ENCODE measurements at places on chromosomes 12 and 14.

- DNase-seq = no peak
Observed at GRCh38 chr12:11902525-11902875, 168.2 kb upstream of the BCL2L14 start.

DNA sequence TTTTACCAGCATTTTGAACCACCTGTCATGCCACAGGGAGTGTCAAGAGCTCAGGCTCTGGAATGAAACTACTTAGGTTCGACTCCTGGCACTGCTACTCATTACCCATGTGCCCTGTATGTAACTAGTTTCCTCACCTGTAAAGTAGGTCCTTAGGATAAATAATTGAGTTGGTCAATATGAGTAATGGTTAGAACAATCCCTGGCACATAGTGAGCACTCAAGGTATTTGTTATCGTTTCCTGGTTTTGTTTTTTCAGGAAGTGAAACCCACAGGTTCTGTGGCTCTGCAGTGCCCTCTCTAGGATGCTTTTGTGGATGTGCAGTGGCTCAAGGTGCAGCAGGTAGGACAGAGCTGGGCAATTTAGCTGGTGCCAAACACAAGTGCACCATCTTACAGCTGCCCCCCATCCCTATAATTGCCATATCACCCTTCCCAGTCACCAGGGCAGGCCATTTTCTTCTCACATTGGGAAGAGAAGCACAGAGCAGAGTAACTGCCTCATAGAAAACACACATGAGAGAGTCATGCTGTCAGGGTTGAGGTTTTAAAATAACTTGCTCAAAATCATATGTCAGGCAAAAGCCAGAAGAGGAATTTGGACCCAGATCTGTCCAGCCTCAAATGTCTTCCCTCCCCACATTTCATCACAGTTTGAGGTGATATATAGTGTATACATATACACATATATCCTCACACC, 297.5 kb downstream of the RPAP3 start:
- DNase-seq = no peak

- no peak for DNase-seq
Observed at GRCh38 chr14:94395888-94396574, 7.6 kb upstream of the SERPINA1 start.

GRCh38 chr14:60922050-60922449, 58.8 kb downstream of the TRMT5 start:
- no peak for DNase-seq

DNA sequence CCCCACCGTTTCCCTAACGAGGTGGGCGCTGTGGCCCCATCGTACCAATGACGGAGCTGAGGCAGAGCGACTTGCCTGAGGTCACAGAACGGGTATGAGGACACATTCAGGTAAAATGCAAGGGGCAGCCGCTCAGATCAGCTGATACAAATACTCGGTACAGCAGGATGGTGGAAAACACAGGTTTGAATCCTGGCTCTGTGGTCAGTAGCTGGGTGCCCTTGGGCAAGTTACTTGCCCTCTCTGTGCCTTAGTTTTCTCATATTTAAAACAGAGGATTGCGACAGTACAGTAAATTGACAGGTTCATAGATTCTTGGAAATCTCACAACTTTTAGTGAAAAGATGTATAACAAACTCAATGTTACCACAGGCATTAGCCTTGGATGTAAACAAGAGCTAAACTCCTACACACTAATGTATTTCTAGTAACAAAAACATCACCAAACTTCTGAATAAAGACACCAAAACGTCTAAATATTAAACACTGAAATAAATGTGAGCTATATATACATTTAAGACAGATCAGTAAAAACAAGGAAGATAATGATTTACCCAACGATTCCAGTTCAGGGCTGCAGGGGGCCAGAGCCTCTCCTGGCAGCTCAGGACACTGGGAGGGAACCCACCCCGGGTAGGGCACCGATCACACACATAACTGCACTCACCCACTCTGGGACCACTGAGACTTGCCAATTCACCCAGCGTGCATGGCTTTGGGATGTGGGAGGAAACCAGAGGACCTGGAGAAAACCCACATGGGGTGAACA, 128.4 kb downstream of the RBM19 start:
- DNase-seq = no peak

DNA sequence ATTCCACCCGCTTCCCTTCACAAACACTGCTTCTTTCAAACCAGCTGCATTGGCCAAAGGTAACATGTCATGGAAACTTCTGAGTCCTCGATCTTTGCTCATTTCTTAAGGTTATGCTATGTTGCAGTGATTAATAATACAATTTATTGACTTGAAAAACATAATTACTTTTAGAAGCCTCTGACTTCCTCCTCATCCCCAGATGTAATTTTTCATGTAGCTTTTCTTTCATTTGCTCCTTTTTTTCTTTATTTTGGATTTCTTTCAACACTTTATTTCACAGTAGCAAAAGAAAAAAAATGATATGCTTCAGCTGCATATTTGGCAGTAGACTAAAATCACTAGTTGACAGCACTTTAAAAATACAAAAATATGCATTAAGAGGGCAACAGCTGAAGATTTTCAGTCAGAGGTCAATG, 116.2 kb downstream of the LRRIQ1 start:
- DNase-seq = no peak

GRCh38 chr12:49969651-49970429, 2.9 kb upstream of the AQP6 start:
- no peak for DNase-seq

DNA sequence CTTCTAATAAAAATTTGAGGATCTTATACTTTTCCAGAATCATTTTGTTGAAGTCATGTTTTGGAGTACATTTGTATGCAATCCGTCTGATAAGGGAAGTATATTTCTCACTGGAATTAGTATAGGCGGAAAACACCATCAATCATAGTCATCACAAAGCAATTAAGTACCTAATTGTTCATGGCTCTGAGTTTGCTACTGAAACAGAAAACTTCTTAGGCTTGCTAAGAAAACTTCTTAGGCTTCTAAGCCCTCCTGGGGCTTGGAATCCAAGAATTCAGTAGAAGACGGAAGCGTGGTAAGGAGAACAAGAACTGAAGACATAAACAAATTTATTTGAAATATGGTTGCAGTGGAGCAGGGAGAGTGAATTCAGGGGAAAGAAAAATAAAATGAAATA, 636.3 kb downstream of the DIO2 start:
- no peak for DNase-seq

- DNase-seq = no peak
Observed at GRCh38 chr12:3207858-3208257, 130.7 kb downstream of the TSPAN9 start.

GRCh38 chr14:99426265-99426664, 54.4 kb downstream of the SETD3 start:
- DNase-seq = no peak

- no peak for DNase-seq
Observed at GRCh38 chr14:77198561-77198960, 17.0 kb downstream of the TMEM63C start.

GRCh38 chr12:70645494-70646317, 8.5 kb upstream of the PTPRB start:
- DNase-seq = no peak

GRCh38 chr12:106112145-106112821, 26.5 kb downstream of the NUAK1 start:
- DNase-seq = no peak

DNA sequence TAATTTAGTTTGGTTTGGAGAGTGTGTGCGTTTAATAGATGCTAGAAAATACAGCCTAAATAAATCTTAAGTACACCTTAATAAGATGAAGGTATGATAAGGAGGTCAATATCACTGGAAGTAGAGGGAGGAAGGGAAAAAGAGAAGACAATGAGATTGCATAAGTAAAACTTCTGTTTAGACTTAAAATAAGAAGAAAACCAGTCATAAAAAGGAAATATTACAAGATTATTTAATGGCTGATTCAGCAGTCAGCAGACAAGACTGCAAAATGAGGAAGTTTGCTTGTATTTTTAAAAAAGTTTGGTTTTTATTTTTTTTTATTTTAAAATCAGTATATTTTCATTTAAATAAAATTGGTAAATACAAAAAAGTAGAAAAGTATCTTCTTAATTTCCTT, 3.2 kb downstream of the SLC38A6 start:
- DNase-seq = no peak

DNA sequence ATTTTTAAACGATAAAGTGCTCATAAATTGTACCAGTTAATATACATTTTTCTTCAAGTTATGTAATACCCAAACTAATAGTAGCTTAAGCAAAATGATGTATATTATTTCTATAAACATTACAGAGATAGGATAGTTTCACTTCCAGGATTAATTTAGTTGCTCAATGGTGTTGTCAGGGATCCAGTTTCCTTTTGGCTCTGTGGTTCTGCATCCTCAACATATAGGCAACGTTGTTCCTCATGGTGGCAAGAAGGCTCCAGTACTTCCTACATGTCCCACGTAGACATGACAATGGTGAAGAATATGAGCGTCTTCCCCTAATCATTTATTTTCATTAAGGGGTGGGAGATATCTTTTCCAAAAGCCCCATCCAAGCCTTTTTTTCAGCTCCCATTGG, 60.7 kb upstream of the DCD start:
- DNase-seq = no peak

- DNase-seq = no peak
Observed at GRCh38 chr12:770479-770878, 18.1 kb downstream of the WNK1 start.

GRCh38 chr12:27289414-27289813, 43.2 kb upstream of the BMAL2 start:
- DNase-seq = no peak
